ENCODE measurements at places on chromosomes 7 and 10. TPM values are rescaled to one million over a fixed set of nuclear protein-coding genes. Genes with fewer than 3 reads are reported as not detected.

GRCh38 chr7:142352543-142352942 lies 94.7 kb upstream of the PRSS58 start:
- DNase-seq = no peak

- no peak for DNase-seq
Measured at GRCh38 chr7:139876622-139877283, 47.7 kb downstream of the TBXAS1 start.

DNA sequence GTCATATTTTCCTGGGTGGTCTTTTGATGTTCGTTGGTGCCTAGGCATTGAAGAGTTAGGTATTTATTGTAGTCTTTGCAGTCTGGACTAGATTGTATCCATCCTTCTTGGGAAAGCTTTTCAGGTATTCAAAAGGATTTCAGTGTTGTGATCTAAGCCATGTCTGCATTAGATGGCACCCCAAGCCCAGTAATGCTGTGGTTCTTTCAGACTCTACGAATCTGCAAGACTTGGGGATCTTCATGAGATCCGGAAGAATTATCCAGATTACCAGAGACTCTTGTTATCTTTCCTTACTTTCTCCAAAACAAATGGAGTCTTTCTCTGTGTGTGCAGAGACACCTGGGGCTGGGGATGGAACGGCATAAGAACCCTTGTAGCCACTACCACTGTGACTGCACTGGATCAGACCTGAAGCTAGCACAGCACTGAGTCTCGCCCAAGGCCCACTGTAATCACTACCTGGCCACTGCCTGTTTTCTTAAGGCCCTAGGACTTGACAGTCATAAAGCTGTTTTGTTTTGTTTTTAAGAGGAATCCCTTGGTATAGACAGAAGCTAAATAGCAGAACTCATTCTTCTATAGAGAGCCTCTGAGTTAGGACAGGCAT lies 75.5 kb downstream of the MARCHF5 start:
- DNase-seq = no peak

DNA sequence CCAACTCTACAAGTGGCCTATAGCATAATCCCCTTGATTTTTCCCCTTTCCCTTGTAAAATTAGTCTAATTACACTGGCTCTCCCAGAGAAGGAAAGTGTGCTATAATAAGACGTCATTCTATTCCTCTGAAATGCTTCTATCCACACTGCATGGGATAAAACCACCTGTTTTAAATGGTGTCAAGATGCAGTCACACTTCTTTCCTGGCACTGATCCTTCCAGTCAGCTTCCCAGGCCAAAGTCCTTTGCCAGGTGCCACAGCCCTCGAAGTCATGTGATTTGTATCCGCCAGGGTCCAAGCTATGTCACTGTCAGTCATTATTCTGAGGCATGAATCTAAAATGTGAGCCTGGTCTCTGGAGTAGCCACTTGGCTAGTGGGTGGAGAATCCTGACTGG lies 169.0 kb upstream of the KIAA1217 start:
- no peak for DNase-seq

DNA sequence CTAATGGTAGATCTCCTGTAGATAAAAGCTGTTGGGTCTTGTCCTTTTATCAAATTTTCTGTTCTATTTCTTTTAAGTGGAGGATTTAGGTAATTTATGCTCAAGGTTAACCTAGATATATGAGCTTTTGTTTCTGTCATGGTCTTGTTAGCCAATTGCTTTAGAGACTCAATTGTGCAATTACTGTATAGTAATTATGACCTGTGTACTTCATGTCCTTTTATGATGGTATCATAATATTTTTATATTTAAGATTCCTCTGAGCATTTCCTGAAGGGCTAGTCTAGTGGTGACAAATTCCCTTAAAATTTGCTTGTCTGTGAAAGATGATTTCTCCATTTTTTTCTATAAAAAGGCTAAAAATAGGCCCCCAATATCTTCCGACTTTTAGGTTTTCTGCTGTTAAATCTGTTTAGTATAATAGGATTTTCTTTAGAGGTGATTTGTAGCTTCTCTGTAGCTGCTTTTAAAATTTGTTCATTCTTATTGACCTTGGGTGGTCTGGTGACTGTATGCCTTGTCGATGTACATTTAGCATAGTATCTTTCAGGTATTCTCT lies 5.4 kb upstream of the AKR1C3 start:
- DNase-seq = no peak

DNA sequence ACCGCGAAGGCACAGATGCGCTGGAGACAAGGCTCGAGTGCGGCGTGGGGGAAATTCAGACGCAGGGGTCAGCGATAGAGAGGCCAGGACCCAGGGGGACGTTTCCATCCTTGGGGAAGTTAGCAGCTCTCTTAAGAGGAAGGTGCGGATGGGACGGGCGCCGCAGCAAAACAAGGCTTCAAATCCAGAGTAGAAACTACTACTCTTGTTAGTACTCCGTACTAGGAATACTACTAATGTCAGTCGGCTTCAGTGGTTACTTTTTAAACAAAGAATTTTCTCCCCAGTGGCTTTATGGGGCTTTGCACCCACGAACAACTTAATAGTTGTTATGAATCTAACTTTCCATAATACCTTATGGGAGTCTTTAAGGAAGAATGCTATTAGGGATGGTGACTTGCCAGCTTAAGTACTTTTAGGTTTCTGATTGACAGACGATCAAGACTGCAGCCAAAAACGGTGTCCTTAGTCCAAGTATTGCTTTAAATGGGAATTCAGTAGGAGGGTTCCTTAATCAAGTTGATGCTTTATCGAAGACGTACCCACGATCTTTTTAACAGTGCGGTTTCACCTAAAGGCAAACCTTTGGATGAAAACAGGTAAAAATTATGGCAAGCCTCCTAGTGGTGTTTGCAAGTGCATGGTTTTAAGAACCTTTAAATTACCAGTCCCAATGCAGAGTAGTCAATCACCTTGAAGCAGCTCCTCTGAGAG lies 812 bp upstream of the IDE start:
- no peak for DNase-seq

DNA sequence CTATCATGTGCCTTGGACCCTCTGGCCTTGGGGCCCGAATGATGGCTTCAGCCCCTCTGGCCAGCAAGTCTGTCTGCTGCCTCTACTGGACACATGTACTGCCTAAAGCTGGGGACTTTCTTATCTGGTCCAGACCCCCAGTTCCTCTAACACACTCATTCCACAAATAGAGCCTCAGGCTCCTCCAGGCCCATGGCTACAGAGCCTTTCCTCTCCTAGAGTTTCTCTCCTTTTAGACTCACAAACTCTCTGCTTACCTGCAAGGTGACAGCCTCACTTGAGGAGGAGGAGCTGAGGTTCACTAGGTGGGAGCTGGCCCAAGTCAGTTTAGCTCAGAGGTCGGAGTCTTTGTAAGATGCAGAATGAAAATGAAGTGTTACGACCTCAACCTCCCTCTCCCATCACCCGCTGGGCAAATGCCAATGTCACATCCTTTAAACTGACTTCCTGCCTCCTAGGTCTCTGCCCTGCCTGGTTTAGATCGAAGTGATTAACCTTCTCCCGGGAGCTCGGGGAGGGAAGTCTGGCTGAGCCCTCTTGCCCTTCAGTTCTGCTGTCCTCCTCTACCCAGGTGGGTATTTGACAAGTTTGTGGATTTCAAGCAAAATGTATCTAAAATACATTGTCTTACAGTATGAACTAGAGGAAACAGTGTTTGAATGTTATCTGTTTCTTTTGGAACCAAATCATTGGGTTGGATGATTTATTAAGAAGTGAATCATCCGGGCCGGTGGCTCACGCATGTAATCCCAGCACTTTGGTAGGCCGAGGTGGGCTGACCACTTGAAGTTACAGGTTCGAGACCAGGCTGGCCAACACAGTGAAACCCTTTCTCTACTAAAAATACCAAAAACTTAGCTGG lies 71.9 kb upstream of the TNS3 start:
- DNase-seq = no peak

DNA sequence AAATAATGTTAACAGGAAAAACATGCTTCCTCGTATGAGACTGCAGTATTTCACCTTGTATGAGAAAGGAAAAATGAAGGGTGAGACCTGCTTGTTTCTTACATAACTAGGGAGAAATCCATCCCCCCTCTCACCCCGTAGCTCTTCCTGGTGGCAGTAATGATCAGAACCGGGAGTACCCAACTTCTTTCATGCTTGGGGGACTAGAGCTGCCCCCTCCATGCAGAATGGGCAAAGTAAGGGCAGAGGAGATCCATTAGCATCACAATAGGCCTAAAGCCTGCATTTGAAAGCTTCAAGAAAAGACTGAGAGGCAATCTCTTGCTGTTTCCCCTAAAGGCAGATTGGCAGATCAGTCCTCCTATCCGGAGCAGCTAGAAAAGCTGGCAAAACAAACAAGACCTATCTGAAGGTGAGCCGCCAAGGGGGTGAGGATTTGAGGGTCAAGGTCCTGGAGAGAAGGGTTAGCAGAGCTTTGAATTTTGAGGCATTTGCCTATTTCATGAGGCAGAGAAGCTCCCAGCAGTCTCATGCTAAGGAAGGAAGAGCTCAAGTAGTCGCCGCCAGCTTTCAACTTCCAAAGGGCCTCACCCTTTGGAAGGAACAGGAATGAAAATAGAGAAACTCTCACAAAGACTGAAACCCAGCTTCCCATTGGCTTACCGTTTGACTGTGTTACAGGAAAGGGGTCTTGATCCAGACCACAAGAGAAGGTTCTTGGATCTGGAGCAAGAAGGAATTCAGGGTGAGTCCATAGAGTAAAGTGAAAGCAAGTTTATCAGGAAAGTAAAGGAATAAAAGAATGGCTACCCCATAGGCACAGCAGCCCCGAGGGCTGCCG lies 36.2 kb downstream of the BAG3 start:
- no peak for DNase-seq

DNA sequence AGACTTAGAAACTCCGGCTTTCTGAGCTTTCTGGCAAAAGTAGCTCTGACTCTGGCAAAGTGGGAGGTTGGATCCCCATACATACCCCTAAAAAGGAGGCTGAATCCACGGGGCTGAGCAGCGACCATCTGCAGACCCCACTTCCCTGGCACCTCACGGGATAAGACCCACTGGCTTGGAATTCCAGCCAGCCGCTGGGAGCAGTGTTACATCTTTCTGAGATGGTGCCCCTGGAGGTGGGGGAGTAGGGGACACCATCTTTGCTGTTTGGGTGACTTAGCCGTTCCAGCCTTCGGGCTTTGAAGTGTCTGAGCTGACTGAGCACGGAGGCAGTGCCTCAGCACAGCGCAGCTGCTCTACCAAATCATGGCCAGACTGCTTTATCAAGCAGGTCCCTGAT lies 45.0 kb upstream of the GRM3 start:
- no peak for DNase-seq

DNA sequence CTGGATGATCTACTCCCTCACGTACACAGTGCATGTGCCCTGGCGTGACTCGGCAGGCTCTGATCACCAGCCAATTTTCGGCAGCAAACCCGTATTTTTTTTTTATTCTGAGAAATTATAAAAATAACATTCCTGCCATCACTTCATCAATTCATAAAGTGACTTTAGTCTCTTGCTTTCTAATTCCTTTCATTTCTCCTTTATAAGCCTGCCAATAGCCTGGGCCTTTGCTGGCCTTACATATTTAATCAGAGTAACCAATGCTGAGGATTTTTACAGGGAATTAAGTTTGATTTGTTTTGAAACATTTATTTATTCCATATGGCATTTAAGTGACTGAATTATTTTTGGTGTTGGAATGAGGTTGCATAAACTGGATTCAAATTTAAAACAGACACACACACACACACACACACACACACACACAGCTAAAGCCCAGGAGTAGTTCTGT lies 140.8 kb downstream of the ETV1 start:
- DNase-seq = peak; percentile 33

GRCh38 chr7:151774951-151775350 lies 102.0 kb downstream of the PRKAG2 start:
- no peak for DNase-seq

DNA sequence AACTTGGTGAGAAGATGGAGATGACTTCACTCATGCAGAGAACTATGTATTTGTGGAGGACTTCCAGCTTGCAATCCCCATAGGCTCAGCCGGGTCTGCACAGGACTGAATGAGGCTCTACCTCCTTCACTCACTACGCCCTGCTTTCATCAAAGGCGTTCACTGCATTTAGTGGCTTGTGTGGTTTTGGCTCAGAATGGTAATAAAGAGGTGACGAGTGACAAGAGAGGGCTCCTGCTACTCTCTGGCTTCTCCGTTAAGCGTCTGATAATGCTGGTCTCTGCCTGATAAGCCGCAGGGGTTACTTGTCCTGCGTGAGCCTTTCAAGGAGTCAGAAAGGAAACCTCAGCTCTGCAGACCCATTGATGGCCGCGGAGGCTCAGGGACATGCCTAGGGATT lies 343.4 kb downstream of the PRPF18 start:
- DNase-seq = no peak

DNA sequence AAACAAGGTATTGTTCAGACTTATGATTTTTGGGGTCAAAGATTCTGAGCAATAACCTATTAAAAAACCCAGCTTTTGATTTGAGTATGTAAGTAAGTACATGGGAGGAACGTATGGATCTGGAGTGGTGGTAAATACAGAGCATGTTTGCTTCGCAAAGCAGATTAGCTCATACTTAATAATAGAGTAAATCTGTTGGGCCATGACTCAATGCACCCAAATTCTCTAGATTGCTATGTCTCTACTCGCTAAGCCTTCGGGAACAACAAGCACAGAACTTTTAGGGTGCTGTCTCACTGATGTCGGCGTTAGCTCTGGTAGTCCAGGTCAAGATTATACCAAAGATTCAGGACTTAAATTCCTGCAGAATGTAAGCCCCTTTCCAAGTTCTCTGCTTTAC lies 807 bp upstream of the MINPP1 start:
- DNase-seq = no peak

DNA sequence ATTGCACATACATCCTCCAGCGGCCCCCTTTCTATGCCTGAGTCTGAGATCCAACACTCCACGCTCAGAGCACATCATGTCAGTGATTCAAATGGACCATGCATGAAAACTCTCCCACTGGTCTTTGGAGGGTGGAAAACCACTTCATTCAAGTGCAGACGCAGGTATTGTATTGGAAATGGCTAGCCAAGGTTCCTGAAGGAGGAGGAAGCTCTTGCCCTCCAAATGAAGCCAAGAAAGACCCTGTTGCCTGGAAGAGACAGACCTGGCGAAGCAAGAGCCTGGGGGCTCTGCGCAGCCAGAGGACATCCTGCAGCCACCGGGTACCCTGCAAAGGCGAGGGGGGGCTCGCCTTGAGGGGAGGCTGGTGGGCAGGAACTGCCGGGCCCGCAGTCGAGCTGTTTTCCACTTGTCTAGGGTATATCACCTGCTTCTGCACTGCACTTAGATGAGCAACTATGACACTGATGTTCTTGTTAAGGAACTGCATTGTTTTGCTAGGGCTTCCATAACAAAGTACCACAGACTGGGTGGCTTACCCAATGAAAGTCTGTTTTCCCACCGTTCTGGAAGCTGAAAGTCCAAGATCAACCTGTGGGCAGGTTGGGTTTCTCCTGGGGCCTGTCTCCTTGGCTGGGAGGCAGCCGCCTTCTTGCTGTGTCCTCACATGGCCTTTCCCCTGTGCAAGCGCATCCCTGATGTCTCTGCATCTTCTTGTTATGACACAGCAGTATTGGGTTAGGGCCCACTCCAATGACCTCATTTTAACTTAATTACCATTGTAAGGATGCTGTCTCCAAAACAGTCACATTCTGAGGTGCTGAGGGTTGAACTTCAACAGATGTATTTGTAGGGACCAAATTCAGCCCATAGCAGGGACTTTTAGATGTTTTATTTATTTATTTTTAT lies 233.4 kb downstream of the ARHGAP12 start:
- no peak for DNase-seq

- DNase-seq = no peak
Measured at GRCh38 chr10:16049782-16050181, 189.5 kb upstream of the MINDY3 start.

- no peak for DNase-seq
Measured at GRCh38 chr10:88315755-88316154, 267.4 kb downstream of the RNLS start.

GRCh38 chr7:138898255-138898654 lies 82.9 kb downstream of the KIAA1549 start:
- DNase-seq = no peak

TMEM176B gene
- total RNA-seq = 4.3 TPM
